KG1 (cell line): ENCODE measurements at places on chromosomes 11 and 22.
A peak's percentile ranks its signal among the peaks of the same experiment; 100 is the strongest.

DNA sequence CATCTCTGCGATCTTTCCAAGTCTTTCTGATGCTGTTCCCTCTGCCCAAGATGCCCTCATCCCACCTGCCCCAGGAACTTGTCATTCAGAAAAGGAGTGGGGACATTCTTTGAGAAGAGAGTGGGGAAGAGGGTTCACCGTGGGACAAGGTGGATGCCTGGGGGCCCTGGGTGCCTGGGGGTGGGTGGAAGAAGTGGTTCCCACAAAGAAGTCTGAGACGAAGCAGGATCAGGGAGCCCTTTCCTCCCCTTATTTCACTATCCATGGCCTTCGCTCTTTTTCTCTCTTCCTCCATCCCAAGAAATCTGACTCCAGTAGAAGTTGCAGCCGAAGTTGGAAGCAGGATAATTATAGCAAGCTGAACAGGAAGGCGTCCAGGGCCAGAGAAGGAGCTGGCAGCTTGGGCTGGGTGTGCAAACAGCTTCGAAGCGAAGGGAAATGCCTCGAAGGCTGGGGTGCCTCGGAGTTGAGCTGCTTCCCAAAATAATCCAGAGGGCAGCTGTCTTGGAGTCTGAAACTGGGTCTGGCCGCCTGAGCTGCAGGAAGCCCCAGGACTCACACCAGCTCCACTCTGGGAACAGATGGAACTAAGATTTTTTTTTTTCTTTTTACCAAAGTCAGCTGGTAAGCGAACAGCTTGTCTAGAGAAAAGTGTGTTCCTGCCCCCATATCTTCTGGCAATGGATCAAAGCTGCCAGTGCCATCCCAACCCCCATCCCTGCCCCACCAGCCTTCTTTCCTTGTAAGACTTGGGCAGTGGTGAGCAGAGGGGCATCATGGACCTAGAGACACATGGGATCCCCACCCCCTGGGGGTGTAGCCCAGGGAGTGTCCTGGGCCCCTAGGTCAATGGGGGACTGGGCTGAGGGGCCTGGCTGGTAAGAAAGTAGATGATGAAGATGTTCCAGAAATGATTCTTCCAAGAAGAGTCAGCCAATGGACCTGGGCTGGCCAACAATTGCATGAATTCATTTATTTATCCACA, 31.5 kb downstream of the PARVG start:
- no peak for DNase-seq

DNA sequence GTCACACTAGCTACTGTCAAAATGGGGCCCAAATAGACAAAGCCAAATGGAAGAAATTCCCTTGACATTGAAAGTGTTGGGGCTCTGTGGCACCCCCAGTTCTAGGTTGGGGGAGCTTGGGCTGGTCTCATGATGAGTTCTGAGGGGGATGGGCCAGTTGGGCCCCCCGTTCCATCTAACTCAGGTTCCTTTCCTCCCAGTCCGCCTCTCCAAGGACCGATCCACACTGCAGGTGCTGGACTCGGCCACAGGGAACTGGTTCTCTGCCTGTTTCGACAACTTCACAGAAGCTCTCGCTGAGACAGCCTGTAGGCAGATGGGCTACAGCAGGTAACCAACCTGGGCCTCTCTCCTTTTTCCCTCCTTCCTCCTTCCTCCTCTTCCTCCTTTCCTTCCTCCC, 17.7 kb upstream of the SMIM35 start:
- no peak for DNase-seq

- no peak for DNase-seq
Measured at GRCh38 chr11:25612806-25613205, 719.1 kb upstream of the ANO3 start.

DNA sequence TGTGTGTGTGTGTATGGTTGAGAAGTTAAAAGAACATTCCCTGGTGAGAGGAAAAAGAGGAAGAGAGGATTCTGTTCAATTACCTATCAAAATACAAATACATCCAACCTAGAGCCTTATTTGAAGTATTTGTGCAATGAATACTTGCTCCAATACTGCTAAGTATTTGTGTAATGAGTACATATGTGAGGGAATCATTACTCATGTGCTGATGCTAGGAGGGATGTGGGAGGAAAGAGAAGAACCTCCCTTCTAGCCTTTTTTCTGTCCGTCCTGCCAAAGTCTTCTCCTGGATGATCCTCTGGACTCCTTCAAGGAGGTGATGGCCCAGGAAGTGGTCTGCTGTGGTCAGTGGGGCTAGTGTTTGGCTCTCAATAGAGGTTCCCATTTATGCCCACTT, 36.0 kb upstream of the ACCSL start:
- DNase-seq = no peak

DNA sequence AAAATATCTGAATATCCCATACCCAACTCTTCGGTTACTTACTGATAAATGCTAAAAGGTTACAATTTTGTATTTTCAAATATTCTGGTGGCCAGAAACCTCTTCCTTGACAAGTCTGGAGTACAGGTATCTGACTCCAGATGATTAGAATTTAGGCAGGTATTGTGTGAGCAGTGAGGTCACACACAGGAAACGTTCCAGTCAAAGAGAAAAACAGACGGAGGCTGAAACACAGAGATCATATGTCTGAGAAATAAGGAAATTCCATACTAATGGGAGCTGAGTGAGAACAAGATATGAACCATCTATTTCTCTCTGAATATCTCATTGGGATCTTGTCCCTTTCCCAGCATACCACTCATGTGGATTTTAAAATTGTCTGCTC, 89.4 kb upstream of the IGLL5 start:
- DNase-seq = no peak

DNA sequence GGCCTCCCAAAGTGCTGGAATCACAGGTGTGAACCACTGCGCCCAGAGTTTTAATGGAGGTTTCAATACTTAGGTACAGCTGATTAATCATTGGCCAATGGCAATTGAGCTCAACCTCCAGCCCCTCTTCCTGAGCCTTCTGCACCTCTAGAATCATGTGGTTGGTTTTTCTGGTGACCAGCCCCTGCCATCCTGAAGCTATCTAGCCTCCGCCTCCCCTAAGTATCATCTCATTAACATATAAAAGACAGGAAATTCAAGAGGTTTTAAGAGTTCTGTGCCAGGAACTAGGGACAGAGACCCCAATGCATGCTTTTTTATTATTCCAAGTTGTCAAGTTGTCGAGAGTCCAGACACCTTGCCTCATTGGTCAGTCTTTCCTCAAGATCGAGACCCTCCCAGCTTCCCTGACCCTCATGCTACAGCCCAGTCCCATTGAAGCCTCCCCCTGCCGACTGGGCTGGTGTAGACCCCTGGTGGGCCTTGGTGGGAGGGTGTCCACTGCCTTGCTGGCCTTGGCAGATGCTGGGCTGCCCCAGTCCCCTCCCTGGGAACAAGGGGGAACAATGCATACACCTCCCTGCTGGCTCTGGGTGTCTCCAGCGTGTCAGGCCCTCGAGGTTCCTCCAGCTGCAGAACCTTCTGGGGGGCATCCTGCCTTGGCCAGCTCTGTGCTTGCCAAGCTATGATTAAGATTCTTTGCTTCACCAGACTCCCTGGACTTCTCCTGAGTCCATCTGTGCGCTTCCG, 148.0 kb downstream of the CTTN start:
- no peak for DNase-seq

DNA sequence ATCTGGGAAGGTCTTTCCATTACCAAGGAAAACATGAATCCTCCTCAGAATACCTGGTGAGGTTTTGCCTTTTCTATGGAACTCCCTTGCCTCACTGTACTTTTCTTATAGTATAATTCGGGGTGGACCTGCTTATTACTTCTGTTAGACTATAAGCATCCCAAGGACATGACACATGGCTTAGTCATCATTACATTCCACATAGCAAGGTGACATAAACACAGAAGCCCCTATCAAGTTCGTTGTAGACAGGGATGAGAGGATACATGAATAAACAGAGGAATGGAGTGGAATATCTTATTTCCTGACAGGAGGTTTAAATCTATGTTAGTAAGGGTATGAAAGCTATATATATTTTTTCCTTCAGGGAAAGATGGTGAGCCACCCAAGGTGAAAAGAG, 532.2 kb upstream of the CCDC90B start:
- no peak for DNase-seq

DNA sequence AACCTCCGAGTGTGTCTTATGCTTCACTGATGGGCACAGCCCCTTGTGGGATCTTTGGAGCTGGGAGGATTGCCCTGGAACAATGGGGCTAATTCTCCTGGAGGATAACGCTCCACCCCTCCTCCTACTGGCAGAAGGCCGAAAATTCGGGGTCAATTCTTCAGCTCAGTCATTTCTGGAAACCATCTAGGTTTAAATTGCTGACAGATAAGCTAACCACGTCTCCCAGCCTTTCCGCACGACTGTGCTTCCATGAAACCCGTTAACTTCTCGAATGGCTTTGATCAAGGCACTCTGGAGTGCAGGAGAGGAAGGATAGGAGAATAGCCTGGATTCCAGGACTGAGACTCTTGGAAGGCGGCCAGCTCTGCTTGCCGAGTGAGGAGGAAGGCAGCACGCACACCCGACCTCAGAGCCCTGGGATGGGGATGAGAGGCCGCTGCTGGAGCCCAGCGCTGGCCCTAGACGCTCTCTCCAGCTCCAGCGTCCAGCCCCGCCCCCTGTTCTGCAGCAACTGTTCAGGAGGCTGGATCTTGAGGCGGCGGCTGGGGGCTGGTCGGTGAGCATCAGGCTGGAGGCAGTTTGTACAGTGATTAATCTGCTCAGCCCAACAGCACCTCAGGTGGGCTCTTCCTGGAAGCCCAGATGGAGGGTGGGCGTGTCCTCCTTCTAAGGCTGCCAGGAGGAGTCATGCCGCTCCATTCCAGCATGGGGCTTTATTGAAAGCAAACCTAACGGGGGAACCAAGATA, 176.7 kb upstream of the NCAM1 start:
- no peak for DNase-seq

GRCh38 chr11:57515332-57516060, at the start of gene SLC43A1:
SLC43A1 (minus strand) TSS chr11:57515702; CDS start chr11:57514111, 1,591 bp downstream.
- peak; percentile 54 for DNase-seq

DNA sequence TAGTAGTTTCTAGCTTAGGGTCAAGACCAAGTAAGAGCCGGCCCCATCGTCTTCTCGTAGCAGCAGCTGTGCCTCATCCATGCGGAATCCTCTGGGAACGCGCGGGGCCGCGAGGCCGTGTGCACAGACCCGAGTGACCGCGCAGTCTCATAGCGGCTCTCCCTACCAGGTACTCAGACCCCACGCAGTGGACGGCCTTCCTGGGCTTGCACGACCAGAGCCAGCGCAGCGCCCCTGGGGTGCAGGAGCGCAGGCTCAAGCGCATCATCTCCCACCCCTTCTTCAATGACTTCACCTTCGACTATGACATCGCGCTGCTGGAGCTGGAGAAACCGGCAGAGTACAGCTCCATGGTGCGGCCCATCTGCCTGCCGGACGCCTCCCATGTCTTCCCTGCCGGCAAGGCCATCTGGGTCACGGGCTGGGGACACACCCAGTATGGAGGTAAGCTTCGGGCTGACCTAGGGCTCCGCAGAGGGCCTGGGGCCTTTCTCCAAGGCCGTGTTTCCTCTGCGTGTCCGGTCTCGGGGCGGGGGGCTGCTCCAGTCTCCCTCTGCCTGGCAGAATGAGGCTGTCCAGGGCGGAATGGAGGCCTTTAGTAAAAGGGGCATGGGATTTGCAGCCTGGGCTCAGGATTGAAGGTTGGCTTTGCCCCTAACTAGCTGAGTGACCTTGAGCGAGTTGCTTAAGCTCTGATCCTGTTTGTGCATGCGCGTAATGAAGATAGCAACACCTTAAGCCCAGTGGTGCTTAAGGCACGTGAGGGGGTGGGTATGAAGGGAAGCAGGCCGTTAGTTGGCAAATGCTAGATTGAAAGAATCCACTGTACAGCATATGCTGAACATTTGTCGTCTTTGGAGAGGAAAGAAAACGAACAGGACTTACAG, 48.9 kb downstream of the ST14 start:
- no peak for DNase-seq

DNA sequence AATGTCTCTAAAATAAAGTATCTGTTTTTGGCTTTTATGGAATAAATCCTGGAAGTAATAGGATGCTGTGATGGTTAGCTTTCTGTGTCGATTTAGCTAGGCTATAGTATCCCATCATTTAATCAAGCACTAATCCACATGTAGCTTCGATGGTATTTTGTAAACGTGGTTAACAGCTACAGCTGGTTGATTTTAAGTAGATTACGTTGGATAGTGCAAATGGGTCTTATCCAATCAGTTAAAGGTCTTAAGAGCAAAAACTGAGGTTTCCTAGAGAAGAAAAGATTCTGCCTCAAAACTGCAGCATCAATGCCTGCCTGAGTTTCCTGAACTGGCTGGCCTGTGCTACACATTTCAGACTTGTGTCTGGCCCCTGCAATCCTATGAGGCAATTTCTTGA, 314.2 kb upstream of the SORL1-AS1 start:
- DNase-seq = no peak

DNA sequence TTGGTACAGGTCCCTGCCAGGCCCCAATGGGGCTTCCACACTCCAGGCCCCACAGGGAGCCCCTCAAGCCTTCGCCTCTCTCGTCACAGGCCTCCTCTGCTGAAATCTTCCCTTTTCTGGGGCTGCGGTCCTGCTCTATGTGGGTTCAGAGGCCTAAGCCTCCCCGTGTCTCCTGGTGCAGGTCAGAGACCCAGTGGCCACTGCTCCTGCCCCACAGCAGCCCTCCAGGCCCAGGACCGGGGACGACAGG, 5.9 kb upstream of the IFITM3 start:
- DNase-seq = no peak

GRCh38 chr11:106937111-106937510, 81.2 kb downstream of the GUCY1A2 start:
- no peak for DNase-seq

- no peak for DNase-seq
Measured at GRCh38 chr11:91763331-91763730, 461.3 kb upstream of the FAT3 start.

- DNase-seq = no peak
Measured at GRCh38 chr22:49754696-49755630, 72.7 kb downstream of the BRD1 start.

GRCh38 chr11:125175896-125176575, 11.5 kb downstream of the PKNOX2 start:
- no peak for DNase-seq

DNA sequence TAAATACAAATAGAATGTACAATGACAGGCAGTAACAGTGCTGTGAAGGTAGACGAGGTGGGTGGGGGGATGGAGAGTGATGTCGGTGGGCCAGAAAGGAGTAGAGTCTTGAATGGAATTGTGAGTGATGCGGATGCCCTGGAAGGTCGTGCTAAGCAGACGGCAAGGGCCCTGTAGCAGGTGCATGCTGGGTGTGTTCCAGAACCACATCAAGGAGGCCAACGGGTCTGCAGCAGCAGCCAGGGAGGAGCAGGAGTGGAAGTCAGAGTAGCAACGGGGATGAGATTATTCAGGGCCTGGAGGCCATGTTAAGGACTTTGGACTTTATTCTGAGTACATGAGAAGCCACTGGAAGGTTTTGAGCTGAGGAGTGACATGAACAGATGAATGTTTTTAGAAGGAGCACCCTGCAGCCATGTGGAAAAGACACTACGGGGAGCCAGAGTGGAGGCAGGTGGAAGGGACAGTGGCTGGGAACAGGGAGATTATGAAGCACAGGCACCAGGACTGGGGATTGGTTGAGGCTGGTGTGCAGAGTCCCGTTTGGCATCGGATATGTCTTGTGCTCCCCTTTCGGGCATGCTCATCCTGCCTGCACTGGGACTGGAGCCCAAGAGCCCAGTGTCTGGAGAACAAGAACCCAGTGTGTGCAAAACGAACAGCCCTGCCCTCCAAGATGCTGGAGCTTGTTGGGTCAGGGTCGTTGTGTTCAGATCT, 74.1 kb downstream of the COMMD9 start:
- no peak for DNase-seq
